ENCODE measurements at places on chromosomes 1 and 21.

DNA sequence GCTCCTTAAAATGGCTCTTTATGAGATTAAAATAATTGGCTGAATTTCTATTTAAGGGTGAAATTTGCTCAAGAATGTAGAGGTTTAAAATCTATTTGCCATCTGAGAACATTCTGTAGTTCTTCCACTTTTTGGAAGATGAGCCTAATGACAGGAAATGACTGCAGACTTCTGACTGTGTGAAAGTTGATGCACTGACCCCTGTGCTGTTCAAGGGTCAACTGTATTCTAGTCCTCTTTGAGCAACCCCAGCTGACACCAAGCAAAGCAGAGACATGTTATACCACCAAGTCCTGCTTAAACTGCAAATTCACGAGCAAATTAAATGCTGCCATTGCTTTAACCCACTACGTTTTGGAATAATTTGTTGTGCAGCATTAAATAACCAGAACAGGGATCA lies 26.6 kb downstream of the DDAH1 start:
- DNase-seq, result no peak

DNA sequence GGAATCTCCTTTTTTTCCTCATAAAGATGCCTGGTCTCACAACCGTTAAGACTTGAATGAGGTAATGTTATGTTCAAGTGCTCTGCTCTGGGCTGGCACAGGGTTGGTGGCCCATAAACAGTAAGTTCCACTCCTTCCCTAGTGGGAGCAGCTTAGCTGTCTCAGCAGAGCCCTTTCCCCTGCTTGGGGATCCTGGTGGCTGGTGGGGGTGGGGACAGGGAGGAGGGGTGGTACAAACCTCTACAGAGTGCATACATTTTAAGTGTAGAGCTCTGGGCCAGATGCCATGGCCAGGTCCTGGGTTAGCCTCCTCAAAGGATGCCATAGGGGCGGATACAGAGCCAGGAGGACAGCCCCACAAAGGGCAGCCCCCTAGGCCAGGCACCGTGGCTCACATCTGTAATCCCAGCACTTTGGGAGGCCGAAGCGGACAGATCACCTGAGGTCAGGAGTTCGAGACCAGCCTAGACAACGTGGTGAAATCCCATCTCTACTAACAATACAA lies 20.7 kb upstream of the PADI1 start:
- no peak for DNase-seq

DNA sequence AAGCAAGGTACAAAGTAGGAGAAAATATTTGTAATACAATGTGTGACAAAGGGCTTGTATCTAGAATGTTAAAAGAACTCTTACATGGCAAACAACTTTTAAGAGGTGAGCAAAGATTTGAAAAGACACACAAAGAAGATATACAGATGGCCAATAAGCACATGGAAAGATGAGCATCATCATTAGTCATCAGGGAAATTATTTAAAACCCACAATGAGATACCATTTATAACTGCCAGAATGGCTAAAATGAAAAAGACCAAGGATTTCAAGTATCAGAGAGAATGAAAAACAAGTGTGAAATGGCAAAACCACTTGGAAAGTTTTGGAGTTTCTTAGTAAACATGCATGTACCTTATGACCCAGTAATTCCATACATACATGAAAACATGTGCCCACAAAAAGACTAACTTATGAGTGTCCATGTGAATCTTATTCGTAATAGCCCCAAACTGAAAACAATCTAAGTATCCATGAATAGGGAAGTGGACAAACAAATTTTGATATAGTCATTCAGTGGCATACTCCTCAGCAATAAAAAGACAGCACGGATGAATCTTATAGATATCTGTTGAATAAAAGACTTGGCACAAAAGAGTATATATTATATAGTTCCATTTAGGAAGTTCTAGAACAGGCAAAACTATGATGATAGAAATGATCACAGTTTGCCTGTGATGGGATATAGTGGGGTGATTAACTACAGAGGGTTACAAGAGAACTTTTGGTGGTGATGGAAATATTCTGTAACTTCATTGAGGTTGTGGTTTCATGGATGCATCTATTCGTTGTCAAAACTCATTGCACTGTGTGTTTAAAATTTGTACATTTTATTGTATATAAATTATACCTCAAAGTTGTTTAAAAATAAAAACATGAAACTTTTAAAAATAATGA lies 82.0 kb downstream of the DISP1 start:
- no peak for DNase-seq

- DNase-seq, result no peak
These were observed 16.2 kb upstream of the EIF4G3 start for GRCh38 chr1:21192871-21193270.

- DNase-seq, result no peak
These were observed at the start of gene NCF2 for GRCh38 chr1:183590244-183591191. TSS of gene NCF2 (minus strand) at chr1:183590459. CDS start at chr1:183590329, 130 bp downstream.
